Stimulated activated CD8-positive, alpha-beta memory T cell treated with anti-CD3 and anti-CD28 coated beads, Interleukin-4, amount 100 ng/mL, for 1 hour (primary cell): ENCODE measurements at places on chromosomes 7 and 10.

GRCh38 chr10:76974017-76974691, 663.5 kb downstream of the KCNMA1 start:
- DNase-seq = no peak

- DNase-seq = no peak
Observed at GRCh38 chr10:55550236-55550635, 749.2 kb upstream of the PCDH15 start.

DNA sequence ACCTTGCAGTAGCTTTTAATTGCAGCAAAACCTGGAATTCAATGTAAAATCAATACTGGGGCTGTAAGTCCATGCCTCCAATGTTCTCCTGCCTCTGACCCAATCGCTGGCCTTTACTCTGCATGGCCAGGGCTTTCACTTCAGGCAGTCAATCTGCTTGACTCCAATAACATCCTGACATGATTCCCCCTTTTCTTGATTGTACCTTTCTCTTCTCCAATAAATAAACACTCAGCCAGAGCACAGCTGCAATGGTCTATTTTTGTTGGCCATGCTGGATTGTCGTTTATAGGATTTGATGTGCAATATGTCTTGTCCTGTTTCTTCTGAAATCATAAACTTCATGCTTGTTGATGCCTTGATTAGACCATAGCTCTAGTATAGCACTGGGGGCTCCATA, 97.8 kb upstream of the COL1A2 start:
- DNase-seq = no peak

- DNase-seq = no peak
Observed at GRCh38 chr7:2941216-2941859, 97.2 kb upstream of the GNA12 start.

DNA sequence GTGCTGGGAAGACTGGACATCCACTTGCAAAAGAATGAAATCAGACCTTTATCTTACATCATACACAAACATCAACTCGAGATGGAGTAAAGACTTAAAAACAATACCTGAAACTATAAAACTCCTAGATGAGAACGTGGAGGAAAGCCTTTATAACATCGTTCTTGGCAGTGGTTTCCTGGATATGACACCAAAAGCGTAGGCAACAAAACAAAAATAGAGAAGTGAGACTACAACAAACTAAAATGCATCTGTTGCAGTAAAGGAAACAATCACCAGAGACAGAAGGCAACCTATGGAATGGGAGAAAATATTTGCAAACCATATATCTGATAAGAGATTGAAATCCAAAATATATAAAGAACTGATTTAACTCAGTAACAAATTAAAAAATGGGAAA, 33.3 kb downstream of the CC2D2B start:
- DNase-seq = no peak

DNA sequence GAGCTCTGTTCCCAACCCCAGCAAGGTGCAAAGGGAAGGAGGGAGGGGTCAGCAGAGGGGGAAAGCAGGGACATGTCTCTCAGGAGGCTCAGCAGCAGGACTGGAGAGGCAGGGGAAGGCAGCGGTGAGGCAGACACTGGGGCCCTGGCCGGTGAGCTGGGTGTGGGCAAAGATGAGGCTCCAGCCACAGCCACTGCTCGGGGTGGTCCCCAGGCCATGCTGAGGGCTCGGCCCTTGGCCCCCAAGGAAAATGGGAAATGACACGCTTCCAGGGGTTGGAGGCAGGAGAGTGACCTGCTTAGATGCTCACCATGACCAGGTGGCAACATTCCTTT, 35.4 kb upstream of the CHST15 start:
- no peak for DNase-seq

DNA sequence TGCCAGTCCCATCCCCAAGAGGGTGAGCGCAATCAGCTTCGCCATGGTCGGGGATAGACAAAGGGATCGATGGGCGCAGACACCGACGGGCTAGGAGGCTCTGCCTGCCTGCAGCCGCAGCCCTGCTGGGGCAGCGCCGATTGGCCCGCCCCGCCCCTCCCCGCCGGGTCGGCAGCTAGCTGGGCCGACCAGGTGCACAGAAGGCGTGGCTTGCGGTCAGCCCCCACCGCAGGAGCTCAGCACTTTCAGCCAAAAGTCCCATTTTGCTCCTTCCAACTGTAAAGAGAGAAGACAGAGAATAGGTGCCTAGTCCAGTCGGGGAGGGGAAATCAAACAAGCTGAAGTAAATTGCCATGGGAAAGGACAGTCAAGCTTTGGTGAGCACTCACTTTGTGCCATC, at the start of gene PON1:
PON1 (minus strand) TSS at position 102 of the 400 bp plus-strand sequence; CDS start at position 45, 57 bp downstream.
- no peak for DNase-seq

GRCh38 chr7:87590578-87590977, 10.1 kb downstream of the ABCB1 start:
- no peak for DNase-seq

- no peak for DNase-seq
Observed at GRCh38 chr10:114899982-114900381, 38.0 kb upstream of the TRUB1 start.

GRCh38 chr10:107814865-107815487, 650.5 kb upstream of the SORCS1 start:
- DNase-seq = no peak
